Lung microvascular endothelial cell (primary cell): ENCODE measurements at places on chromosomes 3 and 15.

DNA sequence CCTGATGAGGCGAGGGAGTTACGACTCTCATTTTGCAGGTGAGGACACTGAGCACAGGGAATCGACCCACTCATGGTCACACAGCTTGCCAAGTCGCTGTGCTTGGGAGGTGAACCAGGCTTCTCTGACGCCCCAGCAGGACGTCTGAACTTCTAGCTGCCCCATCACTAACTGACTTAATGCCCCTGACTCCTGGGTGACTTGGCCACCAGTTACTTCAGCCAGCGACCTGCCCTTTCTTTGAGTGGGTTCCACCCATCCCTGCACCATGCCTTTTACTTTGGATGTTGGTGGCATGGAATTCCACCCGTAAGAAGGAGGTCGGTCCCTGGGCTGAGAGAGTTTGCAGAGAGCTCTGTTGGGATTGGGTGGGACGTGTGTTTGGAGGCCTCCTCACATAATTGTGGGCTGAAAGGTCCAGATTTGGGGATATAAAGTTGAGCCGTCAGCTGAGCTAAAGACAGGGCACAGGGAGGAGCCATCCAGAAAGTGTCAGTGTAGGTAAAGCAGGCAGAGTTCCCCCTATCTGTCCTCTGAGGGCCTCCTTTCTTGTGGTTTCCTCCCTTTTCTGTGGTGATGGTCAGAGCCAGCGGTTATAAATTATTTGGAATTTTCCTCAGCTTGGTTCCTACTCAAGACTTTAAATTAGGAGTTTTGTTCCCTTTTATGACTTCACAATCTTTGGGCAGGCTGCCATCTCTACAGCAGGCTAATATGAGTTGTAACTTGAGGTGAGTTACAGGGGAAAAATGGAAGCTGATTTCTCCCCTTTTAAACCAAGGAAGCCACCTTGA is 55.0 kb downstream of the FLNB start:
- no peak for DNase-seq

DNA sequence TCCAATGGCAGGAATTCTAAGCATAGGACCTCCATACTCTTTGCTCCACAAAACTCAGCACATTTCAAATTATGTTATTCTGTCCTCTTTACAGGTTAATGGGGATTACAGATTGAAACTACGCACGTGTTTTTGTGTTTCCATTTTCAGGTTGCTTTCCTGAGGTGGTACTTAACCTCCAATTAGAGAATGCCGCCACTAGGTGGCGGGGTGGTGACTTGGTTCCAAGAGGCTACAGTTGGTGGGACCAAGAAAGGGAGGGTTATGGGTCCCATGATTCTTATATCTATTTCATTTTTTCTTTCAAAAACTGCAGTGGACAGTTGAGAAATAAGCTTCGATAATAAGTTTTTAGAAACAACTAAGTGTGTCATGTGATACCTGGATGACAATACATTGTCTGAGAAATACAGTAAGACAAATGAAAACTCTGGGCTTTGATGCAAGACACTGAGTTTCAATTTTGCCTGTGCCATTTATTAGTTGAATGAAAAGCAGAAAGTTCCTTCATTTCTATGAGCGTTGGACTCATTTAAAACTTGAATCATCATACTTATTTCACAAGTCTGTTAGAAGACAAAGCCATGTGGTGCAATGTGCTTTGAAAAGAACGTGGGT is 539.0 kb downstream of the FGF12 start:
- DNase-seq = peak; percentile 77

- DNase-seq = no peak
These were observed 88.8 kb downstream of the LARS2 start for GRCh38 chr3:45477041-45477725.

- no peak for DNase-seq
These were observed 660 bp downstream of the ZNF106 start for GRCh38 chr15:42490291-42490670.

DNA sequence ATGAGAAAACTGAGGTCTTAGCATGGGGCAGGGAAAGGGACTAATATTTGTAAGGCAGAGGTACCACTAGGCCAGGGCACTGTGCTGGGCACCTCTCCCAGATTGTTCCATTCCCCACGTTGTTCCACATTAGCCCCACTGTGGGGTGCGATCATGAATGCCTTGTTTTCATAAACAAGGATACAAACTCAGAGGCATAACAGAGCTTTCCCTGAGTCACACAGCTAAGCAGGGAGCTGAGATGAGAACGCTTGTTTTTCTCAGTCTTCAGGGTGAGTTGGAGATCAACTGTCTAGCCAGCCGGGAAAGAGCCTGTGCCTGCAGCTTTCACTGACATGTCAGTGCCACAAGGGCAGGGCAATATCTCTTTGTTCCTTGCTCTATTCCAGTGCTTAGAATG is 47.9 kb upstream of the ITGA11 start:
- no peak for DNase-seq

DNA sequence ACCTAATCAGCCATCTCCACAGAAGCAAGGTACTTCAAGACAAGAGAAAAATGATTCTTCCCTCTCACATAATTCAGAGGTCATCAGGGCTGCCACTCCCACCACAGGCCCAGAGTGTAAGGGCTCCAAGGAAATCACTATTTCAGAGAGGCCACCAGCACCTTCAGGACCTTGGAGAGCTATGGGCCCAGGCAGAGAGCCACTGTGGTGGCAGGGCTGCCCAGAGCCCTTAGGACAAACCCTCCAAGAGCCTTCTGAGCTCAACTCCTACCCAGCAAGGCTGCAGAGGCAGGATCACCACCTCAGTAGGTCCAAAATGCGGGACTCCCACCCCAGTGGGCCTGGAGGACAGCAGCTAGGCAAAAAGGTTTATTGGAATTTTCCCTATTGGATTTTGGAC is 17.9 kb upstream of the FAN1 start:
- peak; percentile 8 for DNase-seq

DNA sequence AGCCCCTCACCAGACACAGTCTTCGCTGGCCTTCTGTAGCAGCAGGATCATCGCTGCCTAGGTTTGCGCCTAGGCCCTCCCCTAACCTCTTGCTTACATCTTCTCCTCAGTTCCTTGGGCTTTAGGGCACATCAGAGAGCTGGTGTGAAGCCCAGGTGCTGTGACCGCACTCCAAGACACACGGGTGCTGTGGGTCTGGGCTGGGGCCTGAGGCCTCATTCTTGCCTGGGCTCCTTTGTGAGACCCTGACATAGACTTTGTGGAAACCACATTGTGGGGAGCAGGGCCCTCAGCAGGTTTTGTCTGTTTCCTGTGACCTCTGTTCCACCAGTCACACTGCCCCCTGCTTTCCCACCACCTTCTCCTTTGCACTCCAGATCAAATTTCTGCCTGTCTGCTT is 8.0 kb downstream of the AMIGO3 start:
- no peak for DNase-seq

- no peak for DNase-seq
These were observed 73.5 kb upstream of the TNIK start for GRCh38 chr3:171533702-171534101.

GRCh38 chr15:76168237-76168984 is 108.6 kb downstream of the TMEM266 start:
- no peak for DNase-seq

GRCh38 chr3:140972833-140973232 is 31.2 kb downstream of the SLC25A36 start:
- DNase-seq = peak; percentile 17
